Mucosa of descending colon (tissue), 3 donors: ENCODE measurements at places on chromosomes 6 and 20.

DNA sequence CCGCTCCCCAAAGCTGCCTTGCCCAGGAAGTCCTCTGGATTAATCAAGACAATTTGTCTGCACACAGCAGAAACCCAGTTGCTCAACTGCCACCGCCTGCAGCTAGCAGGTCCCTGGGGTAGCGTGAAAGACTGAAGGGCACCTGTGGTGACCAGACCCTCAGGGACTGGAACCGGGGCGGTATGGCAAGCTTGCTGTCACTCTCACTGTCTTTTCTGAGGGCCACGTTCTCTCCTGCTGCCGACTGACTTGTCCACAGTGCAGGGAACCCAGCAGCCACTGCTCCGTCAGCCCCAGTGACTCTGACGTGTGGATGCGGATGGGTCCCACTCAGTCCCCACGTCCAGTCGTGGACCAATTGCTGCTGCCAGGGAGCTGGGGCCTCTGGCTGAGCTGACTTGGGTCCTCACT is 72.8 kb upstream of the PMEPA1 start:
- DNase-seq = no peak

DNA sequence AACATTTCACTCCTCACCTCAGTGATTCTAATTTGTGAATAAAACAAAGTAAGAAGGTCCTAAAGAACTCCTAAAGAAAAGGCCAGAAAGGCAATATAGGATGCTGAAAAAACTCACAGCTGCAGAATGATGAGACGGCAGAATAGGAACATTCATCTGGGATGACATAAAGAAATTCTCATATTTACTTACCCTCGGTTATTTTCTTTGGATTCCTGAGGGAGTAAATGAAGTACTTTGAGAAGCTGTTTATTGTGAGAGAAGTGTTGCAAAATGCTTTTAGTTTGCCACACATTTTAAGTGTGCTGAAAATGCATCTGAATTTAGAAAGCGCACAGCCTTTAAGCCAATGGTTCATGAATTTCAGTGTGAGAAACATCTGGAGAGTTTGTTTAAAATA is 35.7 kb upstream of the RBL1 start:
- DNase-seq = no peak

DNA sequence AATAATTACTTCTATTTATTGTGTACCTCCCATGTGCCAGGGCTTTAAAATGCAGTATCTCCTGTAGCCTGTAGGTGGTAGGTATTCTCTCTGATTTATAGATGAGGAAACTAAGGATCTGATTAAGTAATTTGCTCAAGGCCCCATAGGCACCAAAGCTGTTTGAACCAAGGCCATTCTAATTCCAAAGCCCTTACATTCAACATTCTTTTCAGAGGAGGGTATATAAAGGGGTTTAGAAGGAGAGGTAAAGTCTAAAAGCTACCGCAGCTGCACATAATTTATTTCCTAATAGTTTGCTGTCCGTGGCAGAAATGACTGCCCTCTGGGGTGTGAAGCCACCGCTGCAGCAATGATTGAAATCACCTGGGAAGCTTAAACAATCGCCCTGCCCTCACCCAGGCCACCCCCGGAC is 95.0 kb upstream of the FAM8A1 start:
- no peak for DNase-seq

DNA sequence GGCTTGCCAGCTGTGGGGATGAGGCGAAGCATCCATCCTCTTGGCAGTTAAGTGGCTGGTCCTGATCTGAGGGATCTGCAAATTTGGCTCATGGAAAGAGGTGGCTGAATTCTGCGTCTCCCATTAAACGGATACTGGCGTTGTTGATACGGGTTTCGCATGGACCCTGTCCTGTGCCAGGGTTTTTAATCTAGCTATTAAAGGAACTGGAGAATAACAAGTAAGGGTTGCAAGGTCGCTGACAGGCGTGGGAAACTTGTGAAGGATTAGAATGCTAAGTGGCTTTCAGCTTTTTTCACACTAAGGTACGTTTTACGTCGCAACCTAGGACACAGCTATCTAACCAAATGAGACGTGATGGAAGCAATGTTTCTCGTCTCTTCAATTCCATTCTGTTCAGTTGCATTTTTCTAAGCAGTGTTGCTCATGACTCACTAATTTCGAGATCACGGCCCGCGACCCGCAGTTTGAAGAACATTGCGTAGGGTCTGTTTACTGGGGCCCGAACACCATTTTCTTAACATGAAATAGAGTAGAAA is 852 bp downstream of the GMNN start:
- no peak for DNase-seq

DNA sequence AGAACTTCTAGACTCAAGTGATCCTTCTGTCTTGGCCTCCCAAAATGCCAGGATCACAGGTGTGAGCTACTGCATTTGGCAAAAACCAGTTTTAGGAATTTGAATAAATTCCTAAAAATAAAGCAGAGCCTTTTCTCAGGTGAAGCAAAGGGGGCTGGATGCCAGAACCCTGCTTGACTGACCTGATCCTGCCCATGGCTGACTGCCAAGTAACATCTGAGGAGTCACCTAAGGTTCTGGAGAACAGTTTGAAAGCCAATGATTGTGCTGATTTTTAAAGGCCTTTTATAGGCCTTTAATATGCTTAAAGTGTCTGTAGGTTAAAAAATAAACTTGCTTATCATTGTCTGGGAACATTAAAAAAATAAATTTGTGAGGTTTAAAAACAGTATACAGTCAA is 14.1 kb upstream of the ZSCAN12 start:
- DNase-seq = no peak

- DNase-seq = no peak
Measured at GRCh38 chr6:167737205-167737830, 89.4 kb upstream of the AFDN start.

- no peak for DNase-seq
Measured at GRCh38 chr6:111823831-111824607, 49.2 kb downstream of the FYN start.

GRCh38 chr6:81246200-81246599 is 506.3 kb downstream of the TENT5A start:
- no peak for DNase-seq

DNA sequence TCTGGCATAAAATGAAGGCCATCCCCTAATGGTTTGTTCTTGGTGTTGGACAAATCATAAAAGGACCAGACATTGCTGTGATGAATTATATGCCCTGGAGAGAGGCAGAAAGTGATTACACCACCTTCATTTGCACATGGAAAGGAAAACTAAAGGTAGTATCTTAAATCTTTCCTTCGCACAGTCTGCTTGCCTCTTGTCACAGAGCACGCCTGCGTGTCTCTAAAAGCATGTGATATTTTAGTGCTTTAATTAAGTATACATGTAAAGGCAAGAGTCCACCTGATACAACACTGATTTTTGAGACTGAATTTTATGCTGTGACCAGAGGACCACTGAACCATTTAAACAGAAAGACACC is 28.8 kb upstream of the PLAGL1 start:
- no peak for DNase-seq

- no peak for DNase-seq
Measured at GRCh38 chr6:33206027-33206863, 1.8 kb downstream of the HSD17B8 start.

GRCh38 chr20:19802492-19803158 is 44.6 kb downstream of the RIN2 start:
- no peak for DNase-seq

GRCh38 chr6:16473184-16473907 is 235.0 kb downstream of the GMPR start:
- DNase-seq = no peak

GRCh38 chr20:60031107-60031506 is 72.9 kb downstream of the CDH26 start:
- DNase-seq = no peak

- DNase-seq = no peak
Measured at GRCh38 chr6:36668591-36668990, 9.9 kb upstream of the CDKN1A start.

DNA sequence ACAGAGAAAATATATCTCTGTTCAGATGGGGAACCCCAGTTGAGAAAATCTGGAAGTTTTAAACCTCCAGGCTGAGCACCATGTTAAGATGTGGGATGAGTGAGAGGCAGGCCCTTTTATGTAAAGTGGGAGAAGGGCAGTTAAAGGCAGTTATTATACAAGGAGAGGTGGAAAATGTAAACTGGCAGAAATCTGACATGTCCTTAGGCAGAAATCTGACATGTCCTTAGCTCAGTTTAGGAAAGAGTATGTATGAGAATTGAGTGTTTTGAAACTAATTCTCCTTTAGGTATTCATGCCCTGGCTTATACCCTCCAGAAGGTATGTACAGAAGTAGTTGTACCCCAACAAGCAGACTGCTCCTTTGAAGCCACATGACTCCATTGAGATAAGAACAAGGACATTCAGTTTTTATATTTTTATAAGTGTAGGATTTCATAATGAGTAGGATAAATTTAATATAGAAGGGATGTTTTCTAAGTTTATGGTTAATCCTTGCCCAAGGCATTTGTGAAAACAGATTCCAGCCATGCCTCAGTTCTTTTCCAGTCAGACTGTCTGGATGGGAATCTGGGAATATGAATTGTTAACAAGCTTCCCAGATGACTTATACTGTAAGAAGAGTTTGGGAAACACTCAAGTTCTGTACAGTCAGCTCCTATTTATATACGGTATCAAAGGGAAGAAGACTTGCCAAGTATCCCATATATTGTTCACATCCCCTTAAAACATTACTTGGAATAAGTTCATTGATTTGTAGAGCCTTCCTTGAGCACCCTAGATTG is 87.7 kb downstream of the SCAND1 start:
- no peak for DNase-seq

DNA sequence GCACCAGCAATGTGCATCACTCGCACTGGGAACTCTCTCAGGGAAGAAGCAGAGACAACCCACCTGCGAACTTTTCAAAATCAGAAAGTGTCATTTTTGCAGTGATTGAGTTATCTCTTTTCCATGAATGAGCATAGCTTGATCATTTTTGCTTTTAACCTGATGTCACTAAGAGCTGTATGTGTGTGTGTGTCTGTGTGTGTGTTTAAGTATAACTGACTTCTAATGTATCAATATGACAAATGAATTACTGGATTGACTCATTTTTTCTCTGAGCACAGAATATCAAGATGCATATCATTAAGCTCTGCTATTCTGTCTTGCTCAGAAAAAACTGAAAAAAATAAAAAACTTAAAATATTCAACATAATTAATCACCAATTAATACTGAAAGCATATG is 548.9 kb upstream of the MARCKS start:
- DNase-seq = no peak

DNA sequence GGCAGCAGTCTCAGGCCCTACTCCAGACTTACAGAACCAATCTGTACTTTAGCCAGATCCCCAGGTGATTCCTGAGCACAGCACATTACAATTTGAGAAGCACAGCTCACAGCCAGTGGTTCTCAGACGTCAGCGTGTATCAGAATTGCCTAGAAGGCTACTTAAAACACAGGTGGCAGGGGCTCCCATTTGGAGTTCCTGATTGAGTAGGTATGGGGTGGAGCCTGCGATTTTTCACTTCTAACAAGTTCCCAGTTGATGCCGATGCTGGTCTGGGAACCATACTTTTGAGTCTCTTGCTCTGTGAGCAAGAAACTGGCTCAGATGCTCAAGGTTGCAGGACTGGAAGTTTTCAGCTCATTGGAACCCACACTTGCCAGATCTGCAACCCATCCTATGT is 89.5 kb downstream of the ZFP64 start:
- DNase-seq = no peak

DNA sequence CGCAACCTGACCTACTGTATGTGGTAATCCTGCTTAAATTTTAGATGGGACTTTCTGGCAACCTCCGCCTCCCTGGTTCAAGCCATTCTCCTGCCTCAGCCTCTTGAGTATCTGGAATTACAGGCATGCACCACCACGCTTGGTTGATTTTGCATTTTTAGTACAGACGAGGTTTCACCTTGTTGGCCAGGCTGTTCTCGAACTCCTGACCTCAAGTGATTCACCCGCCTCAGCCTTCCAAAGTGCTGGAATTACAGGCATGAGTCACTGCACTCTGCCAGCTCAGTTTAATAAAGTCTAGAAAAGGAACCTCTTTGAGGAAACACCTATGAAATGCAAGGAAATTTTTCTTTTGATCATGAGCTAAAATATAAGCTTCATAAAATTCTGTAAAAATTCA is 9.0 kb upstream of the PLCB4 start:
- DNase-seq = no peak

DNA sequence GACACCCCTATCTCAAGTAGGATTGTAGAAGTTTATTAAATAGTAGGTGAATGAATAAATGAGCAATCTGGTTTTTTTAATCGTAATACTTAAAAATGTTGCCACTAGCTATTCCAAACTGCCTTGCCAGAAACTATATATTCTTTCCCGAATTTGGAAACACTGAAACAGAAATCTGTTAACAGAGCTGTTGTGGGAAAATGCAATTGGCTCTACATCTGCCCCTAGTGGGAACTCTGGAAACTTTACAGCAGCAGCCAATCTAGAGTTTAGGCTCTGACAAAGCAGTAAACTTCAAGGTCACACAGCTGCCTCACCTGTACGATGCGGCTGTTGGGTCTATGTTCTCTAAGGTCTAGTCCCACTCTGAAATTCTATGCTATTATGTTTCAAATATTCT is 41.7 kb downstream of the SYNE1 start:
- DNase-seq = no peak

GRCh38 chr20:8271727-8272126 is 139.7 kb downstream of the PLCB1 start:
- no peak for DNase-seq
